ENCODE measurements at places on chromosomes 7 and 10.

DNA sequence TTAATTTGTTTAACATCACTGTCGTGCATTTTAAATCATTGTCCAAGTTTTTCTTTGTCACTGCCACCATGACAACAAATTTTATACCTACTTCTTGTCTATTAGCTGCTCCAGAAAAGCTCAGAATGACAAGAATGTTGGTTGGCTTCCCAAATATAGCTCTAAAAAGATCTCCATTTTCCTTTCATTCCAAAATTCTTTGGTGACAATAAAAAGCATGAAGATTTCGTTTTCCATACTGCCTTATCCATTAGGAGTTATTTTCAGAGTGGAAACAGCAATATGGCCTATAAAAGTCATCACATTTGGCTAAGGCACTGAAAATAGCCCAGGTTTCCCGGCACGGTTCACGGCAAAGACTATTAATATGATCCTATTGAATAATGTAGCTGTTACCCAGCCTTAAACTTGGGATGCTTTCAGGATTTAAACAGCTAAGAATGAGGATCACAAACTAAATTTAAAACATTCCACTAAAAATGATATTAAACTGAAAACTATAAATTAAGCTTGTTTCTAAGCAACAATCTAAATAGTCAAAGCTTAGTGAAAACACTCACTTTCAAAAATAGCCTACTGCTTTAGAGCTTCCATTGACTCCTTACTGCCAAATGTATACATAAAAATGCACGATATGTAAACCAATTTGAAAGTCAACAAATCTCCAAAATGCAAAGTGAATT, 2.7 kb downstream of the CTTNBP2 start:
- no peak for DNase-seq

GRCh38 chr7:1151653-1152425, 8.2 kb downstream of the ZFAND2A start:
- DNase-seq, result no peak

DNA sequence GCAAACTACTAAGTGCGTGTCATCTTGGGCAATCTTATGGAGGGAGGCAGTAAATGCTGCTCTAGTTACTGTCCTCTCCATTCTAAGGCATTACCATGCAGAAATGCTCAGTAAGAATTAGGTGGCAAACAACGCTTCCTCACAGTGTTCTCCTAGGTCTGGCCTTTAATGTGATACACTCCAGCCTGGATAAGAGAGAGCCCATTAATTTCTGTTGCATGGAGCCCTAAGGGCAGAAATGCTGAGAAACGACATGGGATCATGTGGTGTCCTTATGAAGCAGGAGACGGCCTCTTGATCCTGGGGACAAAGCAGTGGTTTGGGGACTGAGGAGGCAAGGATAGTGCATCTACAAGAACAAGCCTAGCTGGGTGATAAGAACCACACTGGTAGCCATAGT, 44.0 kb downstream of the SLC25A13 start:
- no peak for DNase-seq

DNA sequence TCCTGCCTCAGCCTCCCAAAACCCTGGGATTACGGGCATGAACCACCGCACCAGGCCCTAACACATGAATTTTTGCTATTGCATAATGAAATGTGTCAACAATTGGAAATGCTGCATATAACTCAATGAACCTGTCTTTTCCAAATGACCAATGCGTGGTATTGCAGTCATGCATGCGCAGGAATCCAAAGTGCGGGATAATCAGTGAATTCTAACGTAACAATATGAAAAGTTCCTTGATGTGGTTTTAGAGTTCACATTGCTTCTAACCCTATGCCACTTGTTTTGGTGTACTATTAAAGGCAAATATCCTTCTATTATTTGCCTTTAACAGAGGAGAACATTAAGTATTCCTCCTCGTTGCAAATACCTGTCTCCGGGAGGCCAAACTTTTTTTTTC, 10.5 kb downstream of the TDRD1 start:
- no peak for DNase-seq

DNA sequence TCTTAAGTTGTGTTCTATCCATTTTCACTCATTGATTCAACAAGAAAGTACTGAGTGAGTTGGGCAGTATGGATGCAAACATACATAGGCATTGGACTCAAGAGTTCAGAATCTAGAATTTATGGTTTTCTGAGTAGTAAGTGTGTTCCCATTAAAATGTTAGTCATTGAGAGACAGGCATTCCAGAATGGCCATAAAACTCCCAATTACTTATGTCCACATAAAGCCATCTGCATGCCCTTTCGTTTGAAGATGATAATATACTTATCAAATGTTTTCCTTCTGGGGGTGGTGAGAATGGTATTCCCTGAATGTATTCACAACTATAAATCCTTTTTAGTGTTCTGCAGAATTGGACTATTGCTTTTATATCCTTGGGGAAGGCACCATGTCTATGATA, 131.6 kb downstream of the CD36 start:
- no peak for DNase-seq
